ENCODE measurements at places on chromosomes 13 and 19. TPM values are rescaled to one million over a fixed set of nuclear protein-coding genes. Genes with fewer than 3 reads are reported as not detected.

DNA sequence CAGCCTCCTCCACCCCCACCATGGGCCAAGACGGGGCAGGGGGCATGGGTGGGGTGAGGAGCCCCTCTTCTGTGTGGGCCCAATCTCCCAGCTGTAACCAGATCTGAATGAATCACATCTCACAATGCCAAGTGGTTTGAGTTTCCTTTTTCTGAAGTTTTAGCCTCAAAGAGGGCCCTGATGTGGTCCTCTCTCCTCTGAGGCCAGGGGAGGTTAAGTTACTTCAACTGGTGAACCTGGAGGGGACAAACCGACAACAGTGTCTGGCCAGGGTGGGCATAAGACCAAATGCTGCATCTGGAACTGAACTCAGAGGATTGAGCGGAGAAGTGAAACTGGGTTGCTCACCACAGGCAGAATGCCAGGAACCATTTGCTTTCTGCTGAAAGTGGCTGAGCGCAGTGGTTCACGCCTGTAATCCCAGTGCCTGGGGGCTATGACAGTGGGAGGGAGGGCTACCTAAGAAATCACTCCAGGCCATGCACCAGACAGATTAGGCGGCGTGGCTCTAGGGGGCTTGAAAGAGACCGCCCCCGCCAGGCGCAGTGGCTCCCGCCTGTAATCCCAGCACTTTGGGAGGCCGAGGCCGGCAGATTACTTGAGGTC lies 15.4 kb upstream of the IRGC start:
- peak; percentile 92 for DNase-seq

Gene TNFSF11
- total RNA-seq = not detected

Gene STOML3
- not detected for total RNA-seq

DNA sequence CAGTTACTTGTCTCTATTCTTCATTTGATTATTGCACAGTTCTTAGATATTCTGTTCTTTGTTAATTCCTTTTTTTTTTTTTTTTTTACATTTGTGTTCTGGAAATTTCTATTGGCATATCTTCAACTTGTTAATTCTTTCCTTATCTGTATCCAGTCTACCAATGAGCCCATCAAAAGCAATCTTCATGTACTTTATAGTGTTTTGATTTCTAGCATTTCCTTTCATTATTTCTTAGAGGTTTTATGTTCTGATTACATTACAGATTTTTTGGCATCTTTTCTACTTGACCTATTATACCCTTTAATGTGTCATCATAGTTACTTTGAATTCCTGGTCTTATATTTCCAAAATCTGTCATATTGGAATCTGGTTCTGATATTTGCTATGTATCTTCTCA lies 2194.8 kb downstream of the PCDH9 start:
- no peak for DNase-seq

GRCh38 chr13:35388441-35389355 lies 87.8 kb downstream of the MAB21L1 start:
- DNase-seq = no peak

DNA sequence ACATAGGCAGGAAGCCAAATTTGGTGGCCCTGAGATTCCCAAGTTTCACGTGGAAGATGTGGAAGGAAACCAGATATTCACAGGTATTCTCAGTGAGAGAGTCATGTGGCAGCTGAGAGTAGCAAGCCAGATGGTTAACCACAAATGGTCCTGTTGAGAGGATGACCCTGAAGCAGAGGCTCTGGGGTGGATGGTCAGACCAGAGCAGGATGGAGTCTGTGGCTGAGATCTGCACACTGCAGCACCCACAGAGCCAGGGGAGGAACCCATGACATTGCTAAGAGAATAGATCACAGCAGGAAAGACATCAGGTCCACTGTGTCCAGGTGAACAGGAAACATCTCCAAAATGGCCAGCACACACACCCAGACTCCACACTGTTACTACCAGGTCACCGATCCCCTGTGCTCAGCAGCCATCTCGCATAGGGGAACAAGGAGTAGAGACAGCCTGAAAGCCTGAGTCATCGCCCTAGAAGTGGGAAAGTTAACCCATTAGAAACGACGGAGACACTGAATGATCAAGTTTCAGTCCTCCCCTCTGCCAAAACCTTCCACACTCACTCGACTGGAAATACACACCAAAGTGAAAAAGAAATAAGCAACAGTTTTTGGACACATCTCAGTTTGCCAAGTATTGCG lies 160.0 kb downstream of the RBM26 start:
- no peak for DNase-seq

DNA sequence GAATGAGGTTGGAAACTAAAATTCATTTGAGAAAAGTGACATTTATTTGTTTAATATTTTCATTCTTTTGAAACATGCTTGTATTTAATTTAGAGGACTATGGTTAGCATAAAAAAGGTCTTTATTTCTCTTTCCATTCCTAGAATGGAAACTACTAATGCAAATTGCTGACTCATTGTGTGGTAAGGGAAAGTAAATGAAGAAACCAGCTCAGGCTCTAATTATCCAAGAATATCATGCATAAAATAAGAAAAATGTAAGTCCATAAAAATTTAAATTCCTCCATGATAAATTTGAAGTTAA lies 777.0 kb upstream of the SLITRK1 start:
- DNase-seq = no peak

Data from esophagus muscularis mucosa (tissue), 4 donors.